Renal pelvis (tissue), 12 donors: ENCODE measurements at places on chromosomes 4 and X. TPM values are rescaled to one million over a fixed set of nuclear protein-coding genes. Genes with fewer than 3 reads are reported as not detected.

The SORBS2 gene
- polyA plus RNA-seq: 83.9 TPM

The INTS6L gene
- polyA plus RNA-seq: 20.3 TPM

GRCh38 chr4:150816491-150816890 is 198.6 kb downstream of the LRBA start:
- no peak for DNase-seq

DNA sequence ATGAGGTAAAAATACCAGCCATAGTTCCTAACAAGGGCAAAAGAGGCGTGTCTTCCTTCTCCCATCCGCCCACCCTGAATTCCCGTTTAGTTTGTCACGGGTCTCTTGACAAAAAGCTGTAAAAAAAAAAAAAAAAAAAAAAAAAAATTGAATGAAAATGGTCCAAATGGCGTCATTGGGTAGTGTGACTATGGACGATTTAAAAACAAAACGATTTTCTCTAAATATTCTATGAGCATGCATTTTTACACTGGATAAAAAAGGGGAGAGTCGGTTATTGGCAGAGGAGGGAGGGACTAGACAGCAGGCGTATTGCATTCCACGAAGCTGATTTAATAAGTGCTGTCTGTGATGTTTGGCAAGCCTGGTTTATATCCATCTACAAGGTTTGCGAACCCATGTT is at the start of gene FAM133A:
TSS of gene FAM133A (plus strand) at position 338 of the 403 bp plus-strand sequence. CDS start 35,214 bp downstream, outside the sequence.
- no peak for DNase-seq

- no peak for DNase-seq
These were observed 156.1 kb downstream of the GRXCR1 start for GRCh38 chr4:43048570-43048969.

DNA sequence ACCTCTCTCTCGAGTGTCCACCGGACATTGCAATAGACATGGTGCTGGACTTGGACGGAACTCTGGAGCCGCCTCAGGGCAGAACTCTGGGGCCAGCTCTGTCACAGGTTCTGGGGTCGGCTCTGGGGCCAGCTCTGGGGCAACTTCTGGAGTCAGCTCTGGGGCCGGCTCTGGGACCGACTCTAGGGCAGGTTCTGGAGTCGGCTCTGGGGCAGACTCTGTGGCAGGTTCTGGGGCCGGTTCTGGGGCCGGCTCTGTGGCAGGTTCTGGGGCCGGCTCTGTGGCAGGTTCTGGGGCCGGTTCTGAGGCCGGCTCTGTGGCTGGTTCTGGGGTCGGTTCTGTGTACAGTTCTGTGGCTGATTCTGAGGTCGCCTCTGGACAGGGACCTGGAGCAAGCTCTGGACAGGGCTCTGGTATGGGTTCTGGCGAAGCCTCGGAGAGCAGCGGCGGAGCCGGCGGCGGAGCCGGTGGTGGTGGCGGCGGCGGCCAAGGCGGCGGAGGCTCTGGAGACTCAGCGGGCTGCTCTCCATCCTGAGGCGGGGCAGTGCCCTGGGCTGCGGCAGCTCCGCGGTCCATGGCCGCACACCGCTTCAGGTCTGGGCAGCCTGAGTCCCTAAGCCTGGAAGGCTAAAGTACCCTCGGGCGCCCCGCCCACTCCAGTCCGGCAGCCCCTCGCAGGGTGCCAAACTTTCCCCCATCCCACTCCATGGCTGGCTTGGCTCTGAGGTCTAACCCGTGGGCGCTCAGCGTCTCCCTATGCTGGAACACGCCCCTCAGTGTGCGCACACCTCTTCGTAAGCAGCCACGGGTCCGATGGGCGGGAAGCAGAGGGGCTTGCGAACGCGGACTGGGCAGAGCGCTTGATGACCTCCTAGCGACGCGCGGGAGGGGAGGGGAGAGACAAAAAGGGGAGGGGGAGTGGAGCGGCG is at the start of gene DGKK:
TSS of gene DGKK (minus strand) at position 723 of the 929 bp plus-strand sequence. CDS start at position 576, 147 bp downstream.
- peak; percentile 77 for DNase-seq

DNA sequence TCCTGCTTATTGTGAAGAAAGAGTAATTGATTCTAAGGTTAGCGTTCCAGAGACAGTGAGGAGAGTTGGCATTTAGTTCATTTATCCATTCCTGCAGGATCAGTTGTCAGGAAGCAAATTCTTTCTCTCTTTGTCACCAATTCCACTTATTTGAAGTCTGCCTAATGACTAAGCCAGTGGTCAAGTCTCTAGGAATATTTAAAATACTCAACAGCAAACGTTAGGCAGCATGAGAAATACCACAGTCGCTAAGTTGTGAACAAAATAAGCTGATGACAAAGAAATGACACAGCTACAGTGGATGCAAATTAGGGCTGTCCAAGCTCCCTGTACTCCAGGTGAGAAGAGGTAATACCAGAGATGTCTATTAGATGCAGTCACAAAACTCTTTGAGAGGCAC is 6.6 kb upstream of the MAGEB17 start:
- DNase-seq: no peak

DNA sequence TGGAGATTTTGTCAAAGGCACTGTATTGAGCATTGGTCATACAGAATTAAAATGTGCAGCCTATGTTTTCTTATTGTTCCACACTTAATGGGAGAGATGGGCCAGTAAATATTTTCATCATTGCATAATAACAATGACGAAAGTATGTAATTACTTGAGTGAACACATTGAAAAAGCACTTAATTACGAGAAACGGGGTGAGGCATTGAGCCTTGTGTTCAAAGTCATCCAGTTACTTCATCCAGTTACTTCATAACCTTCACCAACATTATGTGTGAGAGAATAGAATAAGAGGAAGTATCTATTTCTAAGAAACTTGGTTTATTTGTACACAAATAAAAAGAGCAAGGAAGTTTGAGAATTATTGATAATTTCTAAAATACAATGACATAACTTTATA is 1427.0 kb downstream of the ADGRL3 start:
- no peak for DNase-seq

GRCh38 chr4:186701273-186701672 is 22.4 kb downstream of the FAT1 start:
- peak; percentile 75 for DNase-seq

DNA sequence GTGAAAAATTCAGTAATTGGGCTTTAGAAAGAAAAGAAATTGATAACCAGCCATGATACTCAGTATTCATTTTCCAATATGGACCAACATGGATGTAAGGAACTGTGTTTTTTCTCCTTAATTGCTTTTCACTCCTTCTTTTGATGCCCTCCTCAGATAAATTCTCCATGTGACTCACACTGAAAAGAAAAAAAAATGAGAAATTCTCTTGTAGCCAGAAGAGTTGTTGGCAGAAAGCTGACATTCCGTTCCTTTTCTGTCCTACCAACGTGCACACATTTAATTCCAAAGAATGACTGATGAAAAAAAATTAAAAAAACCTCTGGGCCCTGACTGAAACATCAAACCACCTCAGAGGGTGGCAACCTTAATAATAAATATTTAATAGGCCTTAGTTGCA is 153.1 kb downstream of the AMELX start:
- DNase-seq: no peak

DNA sequence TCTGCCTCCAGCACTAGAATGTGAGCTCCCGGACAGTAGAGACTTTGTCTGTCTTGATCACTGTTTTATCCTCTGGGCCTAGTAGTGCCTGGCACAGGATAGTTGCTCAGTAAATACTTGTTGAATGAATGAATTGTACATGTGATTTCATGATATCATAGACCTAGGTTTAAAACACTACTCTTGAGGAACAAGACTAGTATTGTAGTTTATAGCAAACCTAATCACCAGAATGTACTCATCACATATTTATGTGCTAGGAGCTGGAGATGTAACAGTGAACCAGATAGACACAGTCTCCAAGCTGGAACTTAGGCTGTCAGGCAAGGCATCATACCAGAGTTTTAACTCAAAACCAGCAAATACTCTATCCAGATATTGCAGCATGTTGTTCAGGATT is 23.5 kb downstream of the GAB3 start:
- no peak for DNase-seq

DNA sequence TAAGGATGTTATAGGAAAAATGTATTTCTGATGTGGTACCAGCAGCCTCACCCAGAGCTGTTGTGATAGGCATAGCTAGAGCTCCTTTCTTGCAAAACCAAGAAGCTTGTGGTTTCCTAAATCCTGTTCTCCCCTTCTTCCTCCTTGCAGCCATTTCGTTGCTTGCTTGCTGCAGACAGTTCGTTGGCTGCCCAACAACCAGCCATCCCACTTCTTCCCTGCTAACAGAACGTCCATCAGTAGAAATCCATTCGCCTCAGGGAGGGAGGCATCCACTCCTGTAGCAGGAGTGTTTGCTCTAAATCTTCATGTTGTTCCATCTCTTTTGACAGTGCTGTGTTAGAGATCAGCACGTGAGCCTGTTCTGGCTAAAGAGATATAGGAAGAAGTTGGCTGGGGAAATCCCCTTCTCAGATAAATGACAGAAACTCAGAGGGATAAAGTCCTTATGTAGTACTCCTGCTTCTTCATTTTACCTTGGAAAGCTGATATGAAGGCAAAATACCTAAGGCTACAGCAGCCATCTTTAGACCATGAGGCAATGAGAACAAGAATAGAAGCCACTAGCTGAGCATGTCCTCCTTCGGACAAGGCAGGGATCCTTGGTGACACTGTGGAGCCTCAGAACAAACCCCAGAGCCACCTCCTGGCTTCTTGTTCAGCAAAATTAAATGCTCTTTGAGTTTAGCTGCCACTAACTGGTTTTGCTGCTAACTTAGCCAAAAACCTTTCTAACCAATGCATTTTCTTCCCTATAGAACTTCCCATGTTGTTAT is 68.4 kb upstream of the RELL1 start:
- no peak for DNase-seq

- DNase-seq: no peak
These were observed 5.3 kb downstream of the EXOC1L start for GRCh38 chr4:55824865-55825264.

DNA sequence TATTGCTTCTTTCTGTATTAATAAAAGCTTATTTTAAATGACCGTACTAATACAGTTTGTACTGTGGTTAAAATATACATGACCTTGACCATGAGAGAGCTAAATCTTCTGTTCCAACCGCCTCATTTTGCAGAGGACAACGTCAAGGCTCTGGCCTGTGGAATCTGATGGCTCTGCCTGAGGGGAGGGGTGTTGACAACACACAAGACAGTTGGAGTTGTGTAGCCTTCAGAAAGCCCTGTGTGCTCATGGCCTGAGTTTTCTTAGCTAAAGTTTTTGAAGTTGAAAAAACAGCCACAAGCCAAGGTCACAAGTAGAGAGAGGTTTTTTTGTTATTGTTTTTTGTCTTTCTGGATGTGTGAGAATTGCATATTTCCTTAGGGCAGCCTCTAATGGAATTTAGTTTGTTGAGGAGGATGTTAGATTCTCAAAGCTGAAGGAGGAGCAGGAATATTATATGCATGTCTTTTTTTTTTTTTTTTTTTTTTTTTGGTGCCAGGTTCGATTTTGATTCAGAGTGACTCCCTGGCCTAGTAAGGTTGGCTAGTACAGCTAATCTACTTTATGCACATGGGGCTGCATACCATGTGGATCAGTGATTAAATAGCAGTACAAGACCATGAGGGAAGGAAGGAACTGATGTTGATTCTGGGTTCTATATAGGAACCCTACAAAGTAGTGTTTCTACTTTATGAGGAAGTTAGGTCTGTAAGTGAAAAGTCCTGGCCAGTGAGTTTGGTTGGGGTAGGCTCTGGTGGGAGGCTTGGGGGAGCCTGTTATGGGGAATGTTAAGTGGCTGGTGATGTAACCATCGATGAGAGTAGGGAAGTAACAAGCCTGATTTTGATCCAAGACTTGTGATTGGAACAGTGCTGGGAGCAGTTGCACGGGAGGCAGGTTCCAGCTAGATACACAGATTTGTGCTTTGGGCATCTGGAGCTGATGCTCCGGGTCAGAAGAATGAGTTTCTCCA is 20.3 kb downstream of the SMS start:
- no peak for DNase-seq

DNA sequence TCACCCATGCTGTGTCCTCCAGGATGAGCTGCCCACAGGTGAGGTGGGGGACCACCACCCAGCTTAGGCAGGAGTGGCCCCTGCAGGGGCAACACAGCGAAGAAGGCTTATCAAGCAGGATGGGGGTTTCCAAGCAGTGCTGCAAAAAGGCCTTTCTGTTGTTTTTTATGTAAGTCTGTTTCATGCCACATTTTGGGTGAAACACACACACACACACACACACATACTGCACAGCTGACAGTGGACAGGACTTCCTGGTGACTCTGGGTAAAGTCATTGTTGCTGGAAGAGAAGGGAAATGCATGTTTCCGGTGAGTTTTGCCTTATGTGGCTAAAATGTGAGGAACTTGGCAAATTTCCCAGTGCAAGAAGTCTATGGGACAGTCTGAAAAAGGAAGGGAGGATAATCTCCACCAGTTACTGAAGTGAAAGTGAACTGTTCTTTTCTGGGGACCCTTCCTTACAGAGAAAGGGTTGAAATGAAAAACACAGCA is 119.2 kb downstream of the IRF2 start:
- DNase-seq: peak; percentile 76

GRCh38 chr4:113383111-113383785 is 333.8 kb downstream of the ANK2 start:
- DNase-seq: no peak

DNA sequence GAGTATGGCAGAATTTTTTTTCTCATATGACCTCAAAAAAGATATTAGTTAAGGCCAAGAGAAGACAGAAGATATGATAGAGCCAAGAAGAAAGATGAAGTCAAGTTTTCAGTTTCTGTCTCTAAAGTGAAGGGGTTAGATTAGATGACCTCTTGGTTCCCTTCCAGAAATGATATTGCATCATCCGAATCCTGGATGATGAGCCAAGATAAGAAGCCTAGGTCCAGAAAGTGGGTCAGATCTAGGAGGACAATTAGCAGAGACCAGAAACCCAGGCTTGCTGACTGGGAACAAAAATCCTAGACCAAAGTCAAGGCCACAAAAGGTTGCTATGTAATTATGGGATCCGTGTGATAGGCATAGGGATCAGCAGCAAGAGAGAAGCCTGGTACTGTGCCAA is 20.2 kb downstream of the SATL1 start:
- DNase-seq: no peak

DNA sequence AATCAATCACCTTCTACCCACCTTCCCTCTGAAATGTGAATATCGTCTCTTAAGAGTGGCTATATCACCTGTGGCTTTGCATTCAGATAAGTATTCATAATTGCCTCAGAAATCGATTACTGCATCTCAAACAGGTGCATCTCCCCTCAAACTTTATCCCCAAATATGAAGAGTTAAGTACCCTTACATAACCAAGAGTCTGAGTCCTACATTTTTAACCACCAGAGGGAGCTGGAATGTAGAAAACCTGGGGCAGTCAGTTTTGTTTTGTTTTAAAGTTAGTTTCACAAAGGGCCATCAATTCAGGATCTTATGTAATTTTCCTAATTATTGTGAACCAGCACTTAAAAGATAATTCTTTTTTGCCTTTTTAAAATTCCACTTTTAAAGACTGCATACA is 5.7 kb downstream of the TCEANC start:
- no peak for DNase-seq

GRCh38 chr4:76023389-76023788 is at the start of gene CXCL10:
Gene CXCL10, minus strand, starts transcription at chr4:76023497. Its CDS starts 66 bp downstream, at chr4:76023431.
- DNase-seq: no peak
